Activated naive CD4-positive, alpha-beta T cell treated with anti-CD3 and anti-CD28 coated beads for 36 hours (primary cell): ENCODE measurements at places on chromosomes 12 and 14. TPM values are rescaled to one million over a fixed set of nuclear protein-coding genes. Genes with fewer than 3 reads are reported as not detected.

The LIN7A gene
- not detected for total RNA-seq

The SLC25A47 gene
- not detected for total RNA-seq

The LRRIQ1 gene
- total RNA-seq: not detected

The SLC38A4 gene
- total RNA-seq: not detected

The GAS2L3 gene
- total RNA-seq: 4.7 TPM

The EID3 gene
- 3.4 TPM for total RNA-seq

- DNase-seq: no peak
- no peak overlapping the region for H3K27ac ChIP-seq
- H3K36me3 ChIP-seq: no peaks in the 10 kb centered on the region
- peaks cover 14% of the 10 kb centered on the region for H3K27me3 ChIP-seq
- no peaks in the 10 kb centered on the region for H3K4me1 ChIP-seq
Measured at GRCh38 chr12:8465301-8465996, 9.7 kb downstream of the CLEC6A start.

- H3K4me3 ChIP-seq: no peak overlapping the region
- no peak for DNase-seq
- no peak overlapping the region for H3K27ac ChIP-seq
Measured at GRCh38 chr12:111249018-111249370, 119.9 kb downstream of the PHETA1 start.

DNA sequence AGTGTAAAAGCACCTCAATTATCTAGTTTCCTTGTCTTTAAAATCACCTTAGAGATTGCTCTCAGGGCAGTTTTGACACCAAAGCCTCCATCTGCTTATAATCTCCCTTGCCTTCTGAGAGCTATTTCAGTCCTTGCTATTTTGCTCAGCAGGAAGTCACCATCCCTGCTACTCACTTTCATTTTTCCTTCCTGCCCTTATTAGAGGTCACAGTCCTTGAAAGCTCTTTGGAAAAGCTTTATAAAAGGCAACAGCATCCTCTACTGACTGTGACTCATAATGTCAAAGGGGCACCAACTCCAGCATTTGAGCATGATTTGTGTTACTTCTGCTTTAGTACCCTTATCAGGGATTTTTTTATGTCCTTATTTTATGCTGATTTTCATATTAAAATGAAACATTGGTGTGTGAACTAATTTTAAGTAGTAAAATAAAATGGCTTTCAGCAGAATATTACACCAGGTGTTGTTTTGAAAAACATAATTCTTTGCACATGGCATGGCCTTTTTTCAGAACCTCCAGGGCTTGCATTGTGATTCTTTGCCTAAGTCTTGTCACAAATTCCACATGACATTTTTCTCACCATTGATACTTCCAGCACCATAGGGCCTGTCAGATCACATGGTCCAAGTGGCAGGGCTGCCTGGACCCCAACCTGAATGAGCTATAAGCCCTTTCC lies 213.0 kb downstream of the ADAMTS20 start:
- peaks cover 2% of the 10 kb centered on the region for H3K27me3 ChIP-seq
- no peaks in the 10 kb centered on the region for H3K4me1 ChIP-seq
- no peak overlapping the region for H3K27ac ChIP-seq
- DNase-seq: no peak

- no peaks in the 10 kb centered on the region for H3K4me1 ChIP-seq
- DNase-seq: no peak
- no peak overlapping the region for H3K27ac ChIP-seq
- no peak overlapping the region for H3K4me3 ChIP-seq
Measured at GRCh38 chr12:34347367-34347766, 325.1 kb downstream of the ALG10 start.

- H3K27me3 ChIP-seq: no peaks in the 10 kb centered on the region
- no peak overlapping the region for H3K27ac ChIP-seq
- no peaks in the 10 kb centered on the region for H3K4me1 ChIP-seq
- no peak overlapping the region for H3K4me3 ChIP-seq
Measured at GRCh38 chr14:104359969-104360442, 219.6 kb upstream of the C14orf180 start.

GRCh38 chr14:99242238-99242637 lies 29.8 kb downstream of the BCL11B start:
- H3K27ac ChIP-seq: peak overlapping the region; percentile 93
- H3K27me3 ChIP-seq: no peaks in the 10 kb centered on the region

DNA sequence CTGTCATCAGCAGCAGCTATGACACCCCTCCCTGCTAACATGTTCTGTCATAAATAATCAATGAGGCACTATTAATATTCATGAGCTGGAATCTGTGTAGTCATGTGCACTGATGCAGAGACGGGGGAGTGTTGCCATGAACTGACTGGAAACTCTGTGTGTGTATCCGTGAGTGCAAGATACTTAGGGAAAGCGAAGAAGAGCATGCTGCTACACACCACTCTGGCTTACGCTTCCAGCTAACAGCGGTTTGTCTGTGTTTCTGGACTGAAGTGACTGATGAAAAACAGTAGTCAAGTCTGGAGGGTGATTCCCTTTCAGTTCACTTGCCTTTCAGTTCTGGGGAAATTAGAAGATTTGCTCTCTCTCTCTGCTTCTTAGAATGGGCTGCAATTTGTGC lies 249.4 kb downstream of the PDZRN4 start:
- H3K27ac ChIP-seq: no peak overlapping the region
- H3K4me1 ChIP-seq: no peaks in the 10 kb centered on the region
- H3K27me3 ChIP-seq: no peaks in the 10 kb centered on the region
- no peak overlapping the region for H3K4me3 ChIP-seq

DNA sequence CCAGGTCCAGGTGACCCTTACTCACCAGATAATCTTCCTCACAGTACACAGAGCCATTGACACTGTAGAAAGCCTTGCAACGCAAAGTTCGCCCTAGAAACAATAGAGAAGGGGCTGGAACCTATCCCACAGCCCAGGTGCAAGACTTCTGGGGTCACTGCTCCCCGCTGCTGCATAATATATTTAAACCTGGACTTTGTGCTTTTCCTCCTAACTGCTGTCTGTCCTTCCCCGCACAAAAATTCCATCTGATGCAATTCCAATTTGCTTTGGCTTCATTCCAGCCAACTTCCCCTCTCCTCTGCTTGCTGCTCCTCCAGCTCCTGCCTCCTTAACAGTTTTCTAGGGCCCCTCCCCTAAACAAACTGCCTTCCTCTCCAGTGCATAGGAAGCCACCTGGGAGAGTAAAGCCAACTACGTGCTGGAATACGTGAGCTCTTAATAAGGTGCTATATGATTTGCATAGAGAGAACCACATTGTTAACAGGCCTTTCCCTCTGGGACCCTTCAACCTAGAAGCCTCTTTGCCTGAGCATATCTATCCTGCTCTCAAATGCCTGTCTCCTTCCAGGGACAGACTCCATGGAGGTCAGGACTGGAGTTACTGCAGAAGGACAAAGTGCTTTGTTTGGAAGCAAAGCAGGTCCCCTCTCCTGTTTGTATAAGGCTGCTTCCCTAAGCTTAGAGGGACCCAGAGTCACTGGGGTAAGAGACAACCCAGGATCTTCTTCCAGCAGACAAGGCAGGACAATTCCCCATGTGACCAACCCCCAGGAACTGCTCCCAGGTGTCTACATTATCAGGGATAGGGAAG lies 5.5 kb downstream of the AJUBA start:
- no peaks in the 10 kb centered on the region for H3K27me3 ChIP-seq
- no peak overlapping the region for H3K4me3 ChIP-seq
- H3K27ac ChIP-seq: no peak overlapping the region
- H3K36me3 ChIP-seq: no peaks in the 10 kb centered on the region

DNA sequence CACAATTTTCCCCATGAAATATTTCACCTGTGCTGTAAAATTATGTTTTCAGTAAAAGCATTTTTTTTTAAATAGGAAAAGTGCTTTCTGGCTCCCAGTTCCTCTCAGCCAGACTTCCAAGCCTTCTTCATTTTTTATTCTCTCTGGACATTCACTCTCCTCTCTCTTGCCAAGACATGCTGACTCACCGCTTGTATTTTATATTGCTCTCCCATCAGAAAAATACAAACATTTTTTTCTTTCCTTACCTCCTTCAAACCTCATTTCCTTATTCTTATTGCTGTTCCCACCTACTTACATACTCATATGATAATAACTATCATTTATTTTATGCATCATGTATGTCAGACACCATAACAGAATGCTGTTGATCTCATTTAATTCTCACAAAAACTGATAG lies 37.7 kb upstream of the ZNF641 start:
- no peaks in the 10 kb centered on the region for H3K27me3 ChIP-seq
- no peak overlapping the region for H3K4me3 ChIP-seq
- DNase-seq: no peak
- H3K4me1 ChIP-seq: no peaks in the 10 kb centered on the region

GRCh38 chr12:128381946-128382345 lies 115.0 kb downstream of the TMEM132C start:
- H3K27me3 ChIP-seq: peaks cover 19% of the 10 kb centered on the region
- no peak overlapping the region for H3K27ac ChIP-seq
- H3K4me1 ChIP-seq: no peaks in the 10 kb centered on the region

GRCh38 chr14:76326918-76327689 lies 48.8 kb upstream of the ESRRB start:
- no peaks in the 10 kb centered on the region for H3K4me1 ChIP-seq
- DNase-seq: no peak
- H3K4me3 ChIP-seq: no peak overlapping the region
- H3K36me3 ChIP-seq: no peaks in the 10 kb centered on the region

DNA sequence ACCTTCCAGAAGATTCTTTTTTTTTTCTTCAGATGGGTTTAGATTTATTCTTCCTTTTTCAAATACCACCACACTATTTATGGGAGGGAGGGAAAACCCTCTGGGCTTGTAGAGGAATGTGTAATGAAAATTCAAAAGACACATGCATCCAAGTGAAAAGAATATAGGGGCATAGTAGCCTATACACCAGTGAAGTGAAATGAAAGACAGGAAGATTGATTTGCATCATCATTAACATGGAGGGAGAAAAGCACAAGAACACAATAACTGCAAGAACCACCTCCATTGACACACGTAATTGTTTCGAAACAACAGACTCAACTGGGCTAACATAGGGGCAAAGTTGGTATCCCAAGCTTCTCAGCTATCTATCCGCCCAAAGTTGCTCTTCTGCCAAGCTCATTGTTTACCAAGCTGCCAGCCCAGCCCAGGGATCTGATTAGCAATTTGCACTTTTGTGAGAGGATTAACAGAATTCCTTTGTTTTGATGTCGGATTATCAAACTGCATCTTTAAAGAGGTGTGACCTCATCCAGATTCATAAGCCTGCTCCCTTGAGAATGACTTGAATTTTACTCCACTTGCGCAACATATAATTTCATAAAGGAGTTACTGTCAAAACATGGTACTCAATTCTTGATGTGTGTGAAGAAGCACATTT lies 430.5 kb upstream of the SOX5 start:
- H3K36me3 ChIP-seq: no peaks in the 10 kb centered on the region
- H3K27me3 ChIP-seq: no peaks in the 10 kb centered on the region
- H3K4me1 ChIP-seq: no peaks in the 10 kb centered on the region
- H3K4me3 ChIP-seq: no peak overlapping the region
- DNase-seq: no peak

- no peak for DNase-seq
- H3K36me3 ChIP-seq: no peaks in the 10 kb centered on the region
- peaks cover 35% of the 10 kb centered on the region for H3K4me1 ChIP-seq
- no peaks in the 10 kb centered on the region for H3K27me3 ChIP-seq
- H3K27ac ChIP-seq: no peak overlapping the region
- H3K4me3 ChIP-seq: no peak overlapping the region
Measured at GRCh38 chr14:98544174-98544573, 727.8 kb downstream of the BCL11B start.

GRCh38 chr12:12467264-12467663 lies 95.4 kb downstream of the DUSP16 start:
- H3K27ac ChIP-seq: peak overlapping the region; percentile 55
- peaks cover 48% of the 10 kb centered on the region for H3K36me3 ChIP-seq
- no peak overlapping the region for H3K4me3 ChIP-seq
- peak; percentile 47 for DNase-seq

DNA sequence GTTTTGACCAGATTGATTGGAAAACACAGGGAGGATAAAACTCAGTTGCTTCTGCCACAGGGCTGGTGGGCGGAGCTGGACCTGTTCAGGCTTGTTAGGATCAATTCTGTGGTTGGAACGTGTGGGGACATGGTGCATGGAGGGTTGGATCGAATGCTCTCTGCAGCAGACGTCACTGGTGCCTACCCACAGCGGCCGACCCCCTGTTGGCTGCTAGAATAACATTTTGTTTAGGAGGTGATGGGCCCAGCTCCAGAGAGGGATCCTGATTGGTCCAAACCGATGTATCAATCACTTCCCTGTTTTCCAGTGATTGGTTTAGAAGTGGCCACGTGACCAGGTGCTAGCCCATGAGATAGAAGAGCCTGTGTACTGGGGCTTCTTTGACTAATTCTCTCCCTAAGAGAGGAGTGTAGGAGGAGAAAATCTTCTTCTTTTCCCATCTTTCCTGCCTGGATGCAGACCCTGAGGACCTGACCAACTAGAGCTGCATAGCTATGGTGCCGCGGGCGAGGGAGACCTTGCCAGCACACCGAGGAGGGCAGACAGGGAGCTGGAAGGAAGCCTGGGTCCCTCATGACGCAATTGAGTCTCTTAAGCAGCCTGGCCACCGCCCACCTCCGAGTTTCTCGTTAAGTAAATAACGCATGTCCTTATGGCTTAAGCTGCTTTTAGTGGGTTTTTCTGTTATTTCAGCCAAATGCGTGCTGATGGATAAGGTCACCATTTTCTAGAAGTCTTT lies 163.5 kb downstream of the AACS start:
- no peak for DNase-seq
- H3K36me3 ChIP-seq: no peaks in the 10 kb centered on the region
- H3K27ac ChIP-seq: no peak overlapping the region
- H3K4me1 ChIP-seq: no peaks in the 10 kb centered on the region

DNA sequence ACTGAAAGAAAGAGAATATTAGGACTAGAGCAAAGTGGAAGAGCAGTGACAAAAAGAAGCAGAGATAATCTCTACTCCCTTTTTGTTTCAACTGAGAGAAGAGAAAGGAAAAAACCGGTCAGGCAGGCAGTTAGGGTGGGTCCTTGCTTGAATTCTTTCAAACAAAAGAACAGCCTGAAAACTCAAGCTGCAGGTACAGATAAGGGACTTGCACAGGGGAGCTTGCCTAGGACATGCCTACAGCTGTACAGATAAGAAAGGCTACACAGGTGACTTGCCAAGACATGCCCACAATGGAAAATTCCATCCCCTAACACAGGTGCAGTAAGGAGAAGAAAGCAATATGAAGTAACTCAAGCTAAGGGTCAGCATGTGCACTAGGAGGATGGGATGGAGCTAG lies 532.2 kb upstream of the MIS18BP1 start:
- no peak overlapping the region for H3K27ac ChIP-seq
- no peaks in the 10 kb centered on the region for H3K36me3 ChIP-seq
- no peak overlapping the region for H3K4me3 ChIP-seq
- H3K4me1 ChIP-seq: no peaks in the 10 kb centered on the region
- no peak for DNase-seq

- no peak overlapping the region for H3K4me3 ChIP-seq
- H3K27me3 ChIP-seq: peaks cover 22% of the 10 kb centered on the region
- H3K4me1 ChIP-seq: no peaks in the 10 kb centered on the region
- no peak overlapping the region for H3K27ac ChIP-seq
Measured at GRCh38 chr12:71949646-71950045, 11.0 kb downstream of the TPH2 start.

- H3K4me3 ChIP-seq: no peak overlapping the region
- DNase-seq: no peak
- H3K27ac ChIP-seq: no peak overlapping the region
- no peaks in the 10 kb centered on the region for H3K36me3 ChIP-seq
Measured at GRCh38 chr14:63800651-63801375, 52.0 kb upstream of the SYNE2 start.
